OCI-M1 (cell line): ENCODE measurements at places on chromosomes 16 and 17.

- no peak for DNase-seq
Observed at GRCh38 chr16:13378151-13378550, 476.8 kb downstream of the SHISA9 start.

DNA sequence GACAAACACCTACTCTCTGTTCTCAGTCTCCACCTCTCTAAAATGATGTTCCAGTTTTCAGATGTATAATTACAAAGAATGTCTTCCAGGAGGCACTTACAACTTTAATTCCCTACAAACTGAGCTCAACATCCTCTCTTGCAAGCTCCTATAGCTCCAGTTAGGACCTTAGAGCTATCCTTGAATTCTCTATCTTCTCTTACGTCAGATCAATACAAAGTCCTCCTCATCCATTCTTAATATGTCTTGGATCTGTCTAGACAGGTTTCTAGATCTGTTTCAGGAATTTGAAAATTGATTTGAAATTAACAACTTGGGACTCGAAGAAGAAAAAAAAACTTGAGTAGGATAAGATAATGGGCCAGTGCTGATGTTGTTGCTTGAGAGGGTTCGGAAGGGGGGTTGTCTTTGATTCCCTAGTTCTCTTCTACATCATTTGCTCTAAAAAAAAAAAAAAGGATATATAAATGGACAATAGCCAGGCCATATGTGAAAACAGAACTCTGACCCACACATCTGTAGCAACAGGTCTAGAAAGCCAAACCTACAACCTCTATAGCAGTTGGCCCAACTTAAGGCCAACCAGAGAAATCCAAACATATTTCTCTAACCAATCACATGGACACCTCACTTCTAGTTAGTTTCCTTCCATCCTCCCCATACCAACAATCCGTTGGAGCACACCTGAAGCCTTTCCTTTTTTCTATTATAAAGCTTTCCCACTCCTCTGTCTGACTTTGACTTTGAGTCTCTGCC is 746 bp upstream of the APOH start:
- no peak for DNase-seq

GRCh38 chr16:81421536-81421935 is 23.1 kb upstream of the CMIP start:
- DNase-seq = no peak

- DNase-seq = no peak
Observed at GRCh38 chr16:53822936-53823529, 119.1 kb downstream of the FTO start.

GRCh38 chr17:77403854-77404253 is 263.1 kb downstream of the SEC14L1 start:
- no peak for DNase-seq

DNA sequence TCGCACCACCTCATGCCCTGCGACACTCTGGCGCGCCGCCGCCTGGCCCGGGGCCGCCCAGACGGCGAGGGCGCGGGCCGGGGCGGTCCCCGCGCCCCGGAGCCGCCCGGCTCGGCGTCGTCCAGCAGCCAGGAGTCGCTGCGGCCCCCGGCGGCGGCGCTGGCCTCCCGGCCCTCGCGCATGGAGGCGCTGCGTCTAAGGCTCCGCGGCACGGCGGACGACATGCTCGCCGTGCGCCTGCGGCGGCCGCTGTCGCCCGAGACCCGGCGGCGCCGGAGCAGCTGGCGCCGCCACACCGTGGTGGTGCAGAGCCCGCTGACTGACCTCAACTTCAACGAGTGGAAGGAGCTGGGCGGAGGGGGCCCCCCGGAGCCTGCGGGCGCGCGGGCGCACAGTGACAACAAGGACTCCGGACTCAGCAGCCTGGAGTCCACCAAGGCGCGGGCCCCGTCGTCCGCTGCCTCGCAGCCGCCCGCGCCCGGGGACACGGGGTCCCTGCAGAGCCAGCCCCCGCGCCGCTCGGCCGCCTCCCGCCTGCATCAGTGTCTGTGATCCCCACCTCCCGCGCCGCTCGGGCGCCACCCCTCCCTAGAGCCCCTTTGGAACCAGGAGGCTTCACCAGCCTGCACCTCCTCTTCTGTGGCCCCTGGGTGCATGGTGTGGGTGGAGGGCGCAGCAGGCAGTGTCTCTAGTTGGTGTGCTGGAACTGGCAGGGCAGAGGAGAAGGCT is 82.3 kb downstream of the ARHGAP23 start:
- no peak for DNase-seq

GRCh38 chr17:14042411-14042810 is 26.9 kb upstream of the COX10 start:
- no peak for DNase-seq

- peak; percentile 40 for DNase-seq
Observed at GRCh38 chr16:54931120-54932014, 702 bp downstream of the IRX5 start.

- DNase-seq = peak; percentile 69
Observed at GRCh38 chr17:75516619-75517296, 430 bp downstream of the TSEN54 start.

- peak; percentile 1 for DNase-seq
Observed at GRCh38 chr17:336110-337021, 16.2 kb downstream of the RPH3AL start.

- DNase-seq = no peak
Observed at GRCh38 chr17:74118504-74118903, 85.0 kb upstream of the RPL38 start.

GRCh38 chr16:62283-62967 is 8.8 kb downstream of the SNRNP25 start:
- DNase-seq = no peak

GRCh38 chr16:1610899-1611632 is 806 bp downstream of the IFT140 start:
- DNase-seq = no peak

- peak; percentile 99 for DNase-seq
Observed at GRCh38 chr16:31094424-31095120, at the start of gene VKORC1. TSS of gene VKORC1 (minus strand) at chr16:31094797. CDS start at chr16:31094729, 68 bp downstream.

- DNase-seq = peak; percentile 21
Observed at GRCh38 chr17:27810211-27810901, 10.0 kb upstream of the NOS2 start.

GRCh38 chr17:12438813-12439586 is 226.7 kb upstream of the MYOCD start:
- DNase-seq = peak; percentile 70

DNA sequence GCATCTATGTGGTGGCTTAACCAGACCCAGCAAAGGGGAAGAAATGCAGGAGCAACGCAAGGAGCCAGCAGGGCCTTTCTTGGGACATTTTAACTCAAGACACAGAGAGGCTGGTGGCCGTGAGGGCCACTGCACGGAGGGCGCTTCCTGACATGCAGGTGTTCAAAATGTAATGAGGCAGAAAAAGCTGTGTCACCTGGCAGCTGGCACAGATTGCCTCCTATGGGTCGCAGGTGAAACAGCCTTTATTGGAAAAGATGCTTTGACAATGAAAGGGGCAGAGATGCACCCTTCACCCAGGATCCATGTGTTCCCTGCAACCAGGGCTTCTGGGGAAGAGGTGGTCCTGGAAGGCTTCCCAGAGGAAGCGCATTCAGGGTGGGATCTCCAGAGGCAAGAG is 219.3 kb downstream of the XYLT1 start:
- DNase-seq = no peak

DNA sequence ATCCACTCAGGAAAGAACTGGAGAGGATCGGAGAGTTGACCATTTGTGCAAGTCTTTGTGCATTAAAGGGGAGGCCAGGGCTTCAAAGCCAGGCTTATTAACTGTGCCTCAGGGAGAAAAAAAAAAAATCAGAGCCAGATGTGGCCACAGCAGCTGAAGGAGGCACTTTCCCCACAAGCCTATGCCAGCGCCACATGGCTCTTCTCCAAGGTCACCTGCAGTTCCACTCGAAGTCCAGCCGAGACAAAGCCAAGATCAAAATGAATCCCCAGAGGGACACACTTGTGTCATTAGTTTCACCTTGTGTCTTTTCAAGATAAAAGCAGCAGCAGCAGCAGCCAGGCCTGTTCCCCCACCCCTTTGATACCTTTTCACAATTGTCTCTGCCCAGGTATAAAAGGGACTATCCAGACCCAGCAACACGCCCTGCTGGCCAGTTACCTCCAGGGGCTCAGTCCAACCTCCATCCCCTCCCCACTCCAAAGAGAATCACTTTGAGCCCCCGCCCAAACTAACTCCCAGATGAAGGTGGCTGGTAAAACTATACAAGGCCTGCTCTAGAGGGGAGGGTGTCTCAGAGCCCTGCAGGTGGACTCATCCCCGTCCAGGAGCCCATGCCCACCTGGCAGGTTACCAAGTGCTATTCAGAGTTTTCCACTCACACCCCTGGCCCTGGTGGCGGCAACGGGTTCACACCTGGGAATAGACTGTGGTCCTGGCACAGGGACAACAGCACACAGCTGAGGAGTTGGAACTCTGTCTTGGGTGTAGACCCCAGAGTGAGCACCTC is 29.2 kb downstream of the AXIN2 start:
- DNase-seq = no peak

GRCh38 chr17:52885882-52886281 is 727.4 kb upstream of the CA10 start:
- no peak for DNase-seq

DNA sequence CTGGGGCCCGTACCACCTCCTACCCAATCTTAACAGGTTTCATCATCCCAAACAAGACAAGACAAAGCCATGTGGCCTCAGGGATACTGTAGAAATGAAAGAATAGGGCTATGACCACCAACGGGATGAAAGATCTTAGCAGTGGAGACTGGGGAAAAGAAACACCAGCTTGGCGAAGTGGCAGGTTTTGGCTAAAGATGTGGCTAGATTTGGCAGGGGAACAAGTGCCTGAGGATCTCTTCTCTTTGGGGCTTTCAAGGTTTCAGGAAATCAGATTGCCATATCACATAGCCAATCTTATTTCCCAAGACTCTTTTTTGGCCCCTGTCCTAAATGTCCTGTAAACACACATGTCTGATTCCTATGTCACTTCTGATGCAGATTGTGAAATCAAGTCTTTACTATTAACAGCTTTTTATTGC is 6.9 kb downstream of the KRT24 start:
- no peak for DNase-seq

DNA sequence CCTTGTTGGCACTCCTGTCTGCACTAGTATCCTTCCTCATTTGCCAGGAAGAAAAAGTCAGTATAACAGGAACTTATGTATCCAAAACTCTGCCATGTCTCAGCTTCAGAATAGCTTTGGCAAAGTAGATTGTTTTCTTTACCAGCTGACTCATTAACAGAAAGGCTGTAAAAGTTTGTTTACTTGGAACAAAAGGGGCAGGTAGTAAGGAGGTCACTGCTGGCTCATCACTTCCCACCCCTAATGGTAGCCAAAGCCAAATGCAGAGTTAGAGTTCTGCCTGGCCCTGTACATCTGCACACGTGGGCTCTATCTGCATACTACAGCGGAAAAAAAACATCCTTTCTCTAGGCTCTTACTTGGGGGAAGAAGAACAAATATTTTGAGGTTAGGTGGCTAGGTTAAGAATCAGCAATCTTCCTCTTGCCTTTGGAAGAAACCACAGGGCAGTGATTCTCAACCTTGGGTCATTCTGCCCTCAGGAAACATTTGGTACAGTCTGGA is 90.9 kb upstream of the BCAR1 start:
- no peak for DNase-seq

DNA sequence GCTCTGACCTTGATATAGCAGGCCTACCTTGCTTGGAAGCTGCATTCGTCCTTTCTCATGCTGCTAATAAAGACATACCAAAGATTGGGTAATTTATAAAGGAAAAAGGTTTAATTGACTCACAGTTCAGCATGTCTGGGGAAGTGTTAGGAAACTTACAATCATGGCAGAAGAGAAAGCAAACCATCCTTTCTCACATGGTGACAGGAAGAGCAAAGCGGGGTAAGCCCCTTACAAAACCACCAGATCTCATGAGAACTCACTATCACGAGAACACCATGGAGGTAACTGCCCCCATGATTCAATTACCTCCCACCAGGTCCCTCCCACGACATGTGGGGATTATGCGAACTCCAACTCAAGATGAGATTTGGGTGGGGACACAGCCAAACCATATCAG is 6.0 kb upstream of the MAPT start:
- no peak for DNase-seq

DNA sequence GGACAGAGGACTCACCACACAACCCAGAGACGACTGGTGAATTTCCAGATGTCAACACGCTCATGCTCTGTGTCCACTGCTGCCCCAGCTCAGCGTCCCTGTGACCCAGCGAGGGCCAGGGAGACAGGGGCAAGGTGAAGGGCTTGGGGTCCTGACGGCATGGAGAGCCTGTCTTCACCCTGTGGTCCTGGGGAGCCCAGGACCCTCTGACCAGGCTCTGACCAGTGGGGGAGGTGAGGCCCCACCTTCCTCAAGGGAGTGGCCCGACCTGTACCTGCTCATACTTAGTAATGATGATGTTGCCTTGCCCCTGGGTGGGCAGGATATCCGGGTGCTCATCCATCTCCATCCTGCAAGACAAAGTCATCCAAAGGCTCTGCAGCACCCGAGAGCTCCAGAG is 39.8 kb downstream of the TNFRSF13B start:
- DNase-seq = no peak

DNA sequence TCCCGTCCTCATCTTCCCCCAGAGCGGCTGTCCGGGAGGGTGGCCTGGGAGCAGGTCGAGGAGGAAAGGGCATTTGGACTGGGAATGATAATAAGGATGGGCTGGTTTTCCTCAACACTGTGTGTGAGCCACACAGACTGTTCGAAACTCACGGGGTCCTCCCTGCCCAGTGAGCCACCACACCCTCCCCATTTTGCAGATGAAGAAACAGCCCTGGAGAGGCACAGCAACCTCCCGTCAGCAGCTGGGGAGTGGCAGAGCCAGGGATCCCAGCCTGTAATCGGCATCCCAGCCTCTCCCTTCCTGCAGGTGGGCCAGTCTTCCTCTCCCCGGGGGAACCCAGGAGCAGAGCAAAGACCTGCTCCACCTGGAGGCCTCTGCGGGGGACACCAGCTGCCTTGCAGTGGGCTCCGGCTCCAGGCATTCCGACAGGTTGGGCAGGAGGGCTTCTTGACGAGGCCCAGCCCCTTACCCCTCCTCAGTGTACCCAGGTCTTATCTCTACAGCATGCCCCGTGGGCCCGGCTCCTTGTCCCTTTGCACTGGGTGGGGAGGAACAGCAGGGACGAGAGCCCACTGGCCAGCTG is 23.8 kb downstream of the ENGASE start:
- DNase-seq = no peak

DNA sequence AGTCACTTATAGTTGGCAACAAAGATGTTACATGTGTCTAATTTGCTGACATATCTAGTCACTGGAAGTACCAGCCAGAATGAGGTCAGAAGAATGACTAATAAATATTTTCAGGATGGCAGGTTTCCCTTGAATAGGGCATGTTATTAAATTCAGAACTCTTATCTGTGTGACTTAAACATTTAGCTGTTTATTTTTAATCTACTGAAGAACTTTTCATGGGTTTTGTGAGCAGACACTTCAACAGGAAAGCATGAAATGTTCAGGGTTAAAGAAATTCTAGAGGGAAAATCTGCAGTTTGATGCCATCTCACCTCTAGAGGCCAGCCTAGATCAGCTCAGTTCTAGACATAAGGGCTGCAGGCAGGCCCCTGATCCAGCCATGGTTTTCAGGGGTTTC is 13.2 kb downstream of the JPT2 start:
- no peak for DNase-seq
